Hypothalamus (tissue), 51 donors: ENCODE measurements at places on chromosomes 6 and 20.

DNA sequence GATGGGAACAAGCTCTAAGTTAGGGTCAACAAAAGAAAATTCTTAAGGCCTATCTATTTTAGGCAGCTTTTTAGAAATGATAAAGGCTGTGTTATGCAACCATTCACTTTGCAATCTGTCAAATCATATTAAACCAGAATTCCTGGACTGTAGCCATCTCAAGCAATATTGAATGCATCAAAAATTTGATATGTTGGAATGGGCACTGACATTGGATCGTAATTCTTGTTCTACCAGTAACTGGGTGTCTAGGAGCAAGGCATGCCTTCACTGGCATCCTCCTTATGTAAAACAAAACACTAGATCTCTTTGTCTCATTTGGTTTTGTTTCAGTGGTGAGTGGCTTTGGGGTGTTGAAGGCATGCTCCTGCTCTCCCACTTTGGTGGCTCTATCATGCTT lies 145.6 kb downstream of the JARID2 start:
- no peak for DNase-seq

GRCh38 chr6:155454471-155454870 lies 1.2 kb downstream of the NOX3 start:
- DNase-seq, result no peak

DNA sequence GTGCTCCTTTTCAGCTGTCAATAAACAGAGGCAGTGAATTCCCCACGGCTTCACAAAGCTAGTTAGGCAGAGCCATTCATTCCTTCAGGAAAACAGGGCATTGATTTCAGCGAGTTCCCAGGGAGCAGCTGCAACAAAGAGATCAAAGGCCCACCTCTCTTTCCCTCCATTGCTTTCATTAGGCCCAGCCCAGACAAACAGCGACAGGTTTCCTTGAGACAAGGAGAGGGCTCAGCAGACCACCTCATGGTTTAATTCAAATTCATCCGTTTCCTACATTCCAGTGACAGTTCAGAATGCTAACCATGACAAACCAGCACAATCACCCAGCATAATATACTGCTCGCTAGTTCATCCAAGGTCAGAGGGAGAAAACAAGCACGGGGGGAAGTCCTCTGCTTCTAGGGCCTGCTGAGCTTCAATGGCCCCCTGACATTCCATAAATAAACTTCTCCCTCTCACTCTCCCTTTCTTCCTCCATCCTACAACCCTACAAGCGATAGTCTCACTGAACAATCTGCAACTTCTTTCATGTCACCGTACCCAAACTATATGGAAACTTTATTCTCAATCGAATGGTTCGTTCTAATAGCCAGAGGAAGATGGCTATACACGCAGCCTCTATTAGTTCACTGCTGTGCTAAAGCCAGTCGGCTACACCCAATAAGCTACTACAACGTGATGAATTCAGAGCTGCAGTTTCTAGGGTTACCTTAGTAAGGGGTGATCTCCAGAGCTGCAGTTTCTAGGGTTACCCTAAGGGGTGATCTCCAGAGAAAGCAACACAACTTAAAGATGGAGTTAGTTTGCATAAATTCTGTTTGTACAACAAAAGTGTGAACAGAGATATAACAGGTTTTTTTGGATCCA lies 34.7 kb downstream of the PLAGL1 start:
- no peak for DNase-seq

DNA sequence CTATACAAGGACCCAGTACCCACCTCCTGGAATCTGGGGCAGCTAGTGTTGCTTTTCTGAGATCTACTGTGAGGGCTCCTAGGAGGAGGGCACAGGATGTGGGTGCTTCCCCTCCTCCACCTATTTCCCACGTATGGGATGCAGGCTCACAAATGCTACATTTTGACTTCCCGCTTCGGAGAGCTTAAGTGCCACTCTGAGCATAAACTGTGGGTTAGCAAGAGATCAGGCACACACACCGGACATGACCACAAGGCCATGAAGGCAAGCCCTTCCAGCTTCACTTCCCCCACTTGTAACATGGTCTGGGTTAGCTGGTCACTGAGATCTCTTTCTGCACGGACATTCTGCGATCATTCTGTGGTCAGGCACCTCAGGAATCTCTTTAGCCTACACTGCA lies 15.7 kb upstream of the TGM3 start:
- no peak for DNase-seq

DNA sequence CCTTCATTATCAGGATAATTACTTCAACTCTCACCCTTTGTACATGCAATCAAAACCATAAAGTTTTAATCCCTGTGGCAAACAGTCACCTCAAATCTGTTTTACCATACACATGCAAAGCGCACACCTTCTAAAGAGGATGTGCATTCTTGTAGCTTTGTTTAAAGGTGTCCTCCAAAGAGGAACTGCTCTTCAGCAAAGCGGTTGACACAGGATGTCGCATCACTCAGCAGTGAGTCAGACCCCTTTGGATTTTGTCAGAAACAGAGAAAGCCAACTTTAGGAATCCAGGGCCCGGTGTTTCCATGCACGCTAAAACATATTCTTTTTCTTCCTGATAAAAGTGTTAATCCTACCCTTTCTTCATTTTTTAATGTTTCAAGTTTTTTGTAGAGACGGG lies 268.3 kb upstream of the ARID1B start:
- no peak for DNase-seq

DNA sequence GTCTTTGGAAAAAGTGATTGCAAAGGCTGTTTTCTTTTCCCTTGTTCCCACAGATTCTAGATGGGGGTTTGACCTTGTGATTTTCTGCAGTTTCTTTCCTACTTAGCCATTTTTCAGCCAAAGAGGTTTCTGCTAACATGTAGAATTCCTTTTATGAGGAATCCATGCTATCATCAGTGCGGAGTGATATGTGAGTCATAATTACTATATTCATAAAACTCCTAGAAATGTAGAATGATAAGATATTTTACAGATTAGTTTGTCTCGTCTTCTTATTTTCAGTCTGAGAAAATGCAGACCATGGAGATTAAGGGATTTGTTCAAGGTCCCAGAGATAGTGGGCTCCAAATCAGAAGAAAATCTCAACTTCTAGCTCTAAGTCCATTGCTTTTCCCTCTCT lies 98.6 kb downstream of the KCNQ5 start:
- no peak for DNase-seq

GRCh38 chr6:133816171-133816570 lies 72.7 kb upstream of the TCF21 start:
- DNase-seq, result no peak

DNA sequence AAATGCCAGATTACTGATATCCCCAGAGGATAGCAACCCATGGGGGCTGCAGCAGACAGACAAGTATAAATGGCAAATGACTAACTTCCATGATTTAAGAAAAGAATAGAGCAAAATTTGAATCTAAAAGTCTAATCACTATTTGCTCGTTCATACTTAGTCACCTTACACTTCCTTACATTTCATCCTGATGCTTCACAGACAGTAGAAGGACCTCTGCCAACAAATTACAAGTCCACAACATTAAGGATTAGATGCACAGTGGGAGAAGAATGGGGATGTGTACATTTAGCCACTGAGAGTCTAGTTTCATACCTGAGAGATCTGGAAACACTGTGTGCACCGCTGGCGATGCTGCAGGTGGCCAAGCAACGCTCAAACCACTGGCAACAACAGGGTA lies 72.4 kb downstream of the FYN start:
- DNase-seq, result no peak

DNA sequence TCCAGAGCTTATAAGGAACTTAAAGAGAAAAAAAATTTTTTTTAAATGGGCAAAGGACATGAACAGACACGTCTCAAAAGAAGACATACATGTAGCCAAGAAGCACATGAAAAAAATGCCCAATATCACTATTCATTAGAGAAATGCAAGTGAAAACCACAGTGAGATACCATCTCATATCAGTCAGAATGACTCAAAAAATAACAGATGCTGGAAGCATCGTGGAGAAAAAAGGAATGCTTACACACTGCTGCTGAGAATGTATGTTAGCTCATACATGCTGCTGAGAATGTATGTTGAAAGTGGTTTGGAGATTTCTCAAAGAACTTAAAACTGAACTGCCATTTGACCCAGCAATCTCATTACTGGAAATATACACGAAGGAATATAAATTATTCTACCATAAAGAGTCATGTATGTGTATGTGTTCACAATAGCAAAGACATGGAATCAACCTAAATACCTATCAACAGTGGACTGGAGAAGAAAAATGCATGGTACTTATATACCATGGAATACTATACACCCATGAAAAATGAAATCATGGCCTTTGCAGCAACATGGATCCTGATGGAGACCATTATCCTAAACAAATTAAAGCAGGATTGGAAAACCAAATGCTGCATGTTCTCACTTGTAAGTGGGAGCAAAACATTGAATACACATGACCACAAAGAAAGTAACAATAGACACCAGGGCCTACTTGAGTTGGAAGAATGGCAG lies 5.2 kb downstream of the OR11A1 start:
- DNase-seq, result no peak

DNA sequence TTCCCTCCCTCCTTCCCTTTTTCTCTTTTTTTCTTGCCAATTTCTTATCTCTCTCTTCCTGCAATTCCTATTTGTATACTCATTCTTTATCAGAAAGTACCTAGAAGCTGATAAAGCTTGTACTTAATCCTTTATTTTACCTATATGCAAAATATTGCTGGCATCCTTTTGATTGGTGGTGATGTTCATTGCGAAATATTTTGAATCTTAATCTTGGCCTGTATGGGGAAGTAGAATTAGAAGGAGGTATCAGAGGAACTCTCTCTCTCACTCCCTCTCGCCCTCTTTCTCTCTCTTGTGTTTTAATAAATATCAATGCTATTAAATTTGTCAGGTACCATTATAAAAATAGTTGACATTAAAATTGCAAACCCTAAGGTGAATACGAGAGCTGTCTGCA lies 52.8 kb downstream of the UST start:
- no peak for DNase-seq

DNA sequence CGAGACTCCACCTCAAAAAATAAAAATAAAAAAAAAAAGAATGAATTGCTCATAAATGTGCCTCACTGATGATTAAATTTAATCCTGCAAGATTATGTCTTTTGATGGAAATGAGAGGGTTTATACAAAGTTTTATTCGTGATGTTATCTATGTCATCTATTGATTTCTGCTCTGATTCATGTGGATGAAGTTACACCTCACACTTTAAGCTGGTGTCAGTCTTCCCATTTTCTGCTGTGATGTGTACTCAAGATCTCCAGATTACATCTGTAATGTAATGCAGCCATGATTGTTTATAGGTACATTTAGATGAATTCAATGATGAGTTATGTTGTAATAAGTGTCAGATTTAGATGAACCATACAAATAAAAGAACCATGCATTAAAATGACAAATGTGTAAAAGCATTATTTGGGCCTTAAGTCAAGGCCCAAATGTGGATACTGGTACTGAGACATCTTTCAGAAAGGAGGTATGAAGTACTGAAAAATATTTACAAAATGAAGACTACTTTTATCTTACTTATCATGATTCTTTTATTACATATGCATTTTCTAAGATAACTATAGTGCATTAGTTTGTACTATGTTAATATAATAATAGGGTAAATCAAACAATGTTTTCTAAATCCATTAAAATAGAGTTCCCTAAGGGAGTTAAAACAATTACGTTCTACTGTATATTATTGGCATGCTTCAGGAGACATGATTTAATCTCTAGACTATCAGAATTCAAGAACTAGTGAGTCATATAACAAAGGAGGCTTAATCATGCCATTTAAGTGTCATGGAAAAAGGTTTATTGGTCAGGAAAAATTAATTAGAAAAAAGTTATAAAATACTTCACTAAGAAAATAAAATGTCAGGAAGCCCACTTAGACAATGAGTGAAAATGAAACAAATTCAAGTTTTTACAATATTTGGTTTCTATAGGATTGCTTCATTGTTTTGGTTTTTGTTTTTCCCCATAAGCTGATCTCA lies 34.5 kb downstream of the HCRTR2 start:
- DNase-seq, result no peak

GRCh38 chr6:168278904-168279303 lies 40.7 kb downstream of the DACT2 start:
- no peak for DNase-seq

DNA sequence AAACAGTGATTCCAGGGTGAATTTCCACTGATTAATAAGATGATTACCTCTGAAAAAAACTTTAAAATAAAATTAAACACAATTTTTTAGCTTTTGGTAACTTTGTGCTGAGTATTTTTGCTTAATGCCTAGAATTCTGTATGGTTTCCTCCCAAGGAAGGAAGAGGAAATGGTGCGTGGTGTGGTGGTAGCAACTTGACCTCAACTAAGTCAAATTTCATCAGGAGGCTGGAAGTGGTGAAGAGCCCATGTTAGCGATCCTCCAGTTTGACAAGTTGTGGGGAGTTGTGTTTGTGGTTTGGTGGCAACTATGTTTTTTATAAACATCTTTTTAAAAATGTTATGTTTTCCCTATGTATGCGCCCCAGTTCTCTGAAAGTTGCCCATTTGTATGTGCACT lies 5.0 kb upstream of the RTF2 start:
- DNase-seq, result no peak

- no peak for DNase-seq
Observed at GRCh38 chr6:132218059-132218696, 183.1 kb downstream of the MOXD1 start.

- no peak for DNase-seq
Observed at GRCh38 chr6:161271343-161272030, 2.4 kb downstream of the AGPAT4 start.

GRCh38 chr6:32081168-32081990 lies 27.8 kb downstream of the TNXB start:
- no peak for DNase-seq

DNA sequence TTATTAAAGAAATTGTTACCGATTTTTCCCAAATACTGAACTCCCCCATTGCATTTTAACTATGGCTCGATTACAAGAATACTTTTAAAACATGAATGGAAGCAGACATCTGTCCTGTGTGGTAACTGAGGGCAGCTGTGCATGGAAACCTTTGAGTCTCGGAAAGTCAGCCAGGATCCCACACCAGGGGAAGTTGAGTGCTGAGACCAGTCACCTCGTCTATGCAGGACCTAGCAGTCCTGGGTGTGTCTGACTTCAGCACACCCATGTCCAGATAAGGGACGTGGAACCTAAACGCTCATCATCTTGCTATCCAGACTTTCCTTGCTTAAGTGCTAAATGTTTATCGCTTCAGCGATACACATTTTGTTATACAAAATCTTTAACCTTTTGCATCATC lies 6.1 kb downstream of the RIN2 start:
- DNase-seq, result no peak

- DNase-seq, result no peak
Observed at GRCh38 chr6:132401618-132402285, 477 bp upstream of the MOXD1 start.

GRCh38 chr20:37411408-37412219 lies 65.7 kb downstream of the SRC start:
- DNase-seq, result no peak

- no peak for DNase-seq
Observed at GRCh38 chr6:73927421-73927820, 231.4 kb downstream of the CD109 start.

DNA sequence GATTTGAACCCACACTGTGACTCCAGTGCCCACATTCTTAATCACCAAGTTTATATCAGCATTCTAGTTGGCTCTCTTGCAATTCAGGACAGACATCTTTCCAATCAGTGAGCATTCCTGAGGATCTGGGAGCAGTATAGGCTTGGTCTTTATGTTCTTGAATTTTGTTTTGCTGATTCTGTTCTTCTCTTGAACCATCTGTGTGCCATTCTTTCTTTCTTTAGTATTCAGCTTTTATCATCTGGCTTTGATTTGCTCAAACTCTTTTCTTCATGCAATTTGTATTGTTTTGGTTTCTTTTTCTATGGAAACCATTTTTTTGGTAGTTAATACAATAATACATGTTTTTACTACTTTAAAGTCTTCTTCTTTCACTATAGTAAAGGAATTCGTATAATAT lies 162.4 kb downstream of the CD109 start:
- no peak for DNase-seq

- DNase-seq, result no peak
Observed at GRCh38 chr6:33091957-33092356, 16.2 kb downstream of the HLA-DPB1 start.
